ENCODE measurements at places on chromosomes 4 and X.

- DNase-seq: no peak
These were observed 86.4 kb downstream of the BMP15 start for GRCh38 chrX:50996930-50997329.

DNA sequence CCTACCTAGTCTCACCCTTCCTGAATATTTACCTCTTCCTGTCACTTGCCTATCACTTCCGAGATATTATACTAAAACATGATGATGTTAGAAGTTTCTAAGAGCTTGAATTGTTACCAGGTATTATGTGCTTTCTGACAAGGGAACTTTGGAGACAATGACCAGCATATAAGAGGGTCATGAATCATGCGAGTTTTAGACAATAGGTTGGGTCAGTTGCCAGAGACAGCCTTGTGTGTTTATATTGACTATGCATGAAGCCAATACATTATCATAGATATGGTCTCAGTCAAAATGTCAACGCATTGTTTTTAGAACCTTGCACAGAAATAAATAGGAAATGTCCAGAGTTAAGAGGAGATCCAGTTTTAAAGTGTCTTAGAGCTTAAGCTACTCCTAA, 116.8 kb downstream of the KLHL4 start:
- DNase-seq: no peak

- no peak for DNase-seq
These were observed 5.0 kb downstream of the GRPEL1 start for GRCh38 chr4:7062816-7063215.

DNA sequence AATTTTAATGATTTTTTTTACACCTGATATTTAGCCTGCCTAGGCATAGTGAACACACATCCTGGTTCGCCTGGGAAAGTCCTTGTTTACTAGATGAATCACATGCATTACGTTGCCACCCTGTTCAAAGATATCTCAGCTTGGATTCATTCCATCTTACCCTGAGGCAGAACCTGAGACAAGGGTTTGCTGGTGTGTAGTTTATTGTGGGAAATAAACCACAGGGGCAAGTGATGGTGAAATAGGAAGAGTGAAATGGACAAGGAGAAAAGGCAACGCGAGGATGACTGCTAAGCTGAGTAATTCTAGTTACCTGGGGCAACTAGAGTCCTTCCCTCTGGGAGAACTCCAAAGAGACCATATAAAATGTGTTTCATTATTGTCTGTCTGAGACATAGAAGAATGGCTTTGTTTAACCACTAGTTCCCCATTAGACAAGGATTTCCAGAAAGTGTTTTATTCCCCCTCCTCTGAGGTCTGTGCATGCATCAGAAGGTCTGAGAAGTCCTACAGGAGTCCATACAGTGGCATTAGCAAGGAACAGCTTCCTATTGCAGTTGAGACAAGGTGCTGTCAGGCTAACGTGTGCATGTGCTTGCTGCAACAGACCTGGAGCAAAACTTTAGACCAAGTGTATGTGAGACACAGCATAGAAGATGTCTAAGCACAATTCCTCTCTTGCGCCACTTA, 797.3 kb upstream of the FRG1 start:
- DNase-seq: no peak

DNA sequence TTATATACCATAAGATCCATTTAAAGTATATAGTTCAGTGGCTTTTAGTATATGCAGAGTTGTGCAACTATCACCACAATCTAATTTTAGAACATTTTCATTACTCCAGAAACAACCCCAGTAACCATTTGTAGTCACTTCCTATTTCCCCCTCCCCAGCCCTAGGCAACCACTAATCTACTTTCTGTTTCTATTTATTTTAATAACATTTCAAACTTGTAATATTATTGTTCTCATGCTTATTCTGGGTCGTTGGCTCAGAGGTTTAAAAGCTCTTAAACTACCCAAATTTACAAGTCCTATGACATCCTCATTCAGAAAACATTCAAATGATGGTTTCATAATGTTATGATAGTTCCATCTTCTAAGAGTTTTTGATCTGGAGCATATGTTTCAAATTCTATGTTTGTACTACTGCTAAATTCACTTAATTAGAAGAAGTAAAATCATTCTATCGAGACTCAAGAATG, 18.4 kb downstream of the XIAP start:
- peak; percentile 28 for DNase-seq

GRCh38 chr4:8323947-8324555, 54.5 kb downstream of the HTRA3 start:
- no peak for DNase-seq

- no peak for DNase-seq
These were observed 19.7 kb upstream of the GPM6B start for GRCh38 chrX:13836575-13836974.

GRCh38 chr4:79476196-79476595, 68.2 kb upstream of the GK2 start:
- peak; percentile 26 for DNase-seq

DNA sequence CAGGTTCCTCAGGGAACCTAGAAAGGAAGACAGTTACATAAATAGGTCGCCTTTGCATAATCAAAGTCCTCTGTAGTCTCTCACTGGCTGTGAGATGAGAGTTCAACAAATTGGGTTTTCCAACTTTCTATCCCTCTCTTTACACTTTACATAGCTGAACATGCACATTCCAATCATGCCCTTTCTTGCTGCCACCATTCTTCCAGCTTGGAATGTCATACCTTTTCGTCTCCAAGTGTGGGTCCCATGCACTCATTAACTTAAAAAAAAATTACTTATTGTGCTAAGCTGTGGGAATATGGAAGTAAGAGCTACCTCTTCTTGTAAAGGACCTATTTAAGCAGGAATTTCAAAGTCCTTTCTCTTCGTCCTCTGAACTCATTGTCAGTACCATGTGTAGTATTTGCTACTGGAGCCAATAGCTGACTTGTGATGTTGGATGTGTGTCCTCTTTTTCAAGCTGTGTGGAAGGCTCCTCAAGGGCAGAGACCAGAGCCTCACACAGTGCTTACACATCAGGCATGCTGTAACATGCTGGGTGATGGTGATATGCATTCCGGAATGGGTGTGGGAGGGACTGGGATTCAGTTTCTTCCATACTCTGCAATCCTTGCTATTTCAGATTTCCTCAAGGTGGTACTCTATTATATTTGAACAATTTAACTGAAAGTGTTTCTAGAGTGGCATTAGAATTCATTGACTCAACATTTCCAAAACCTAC, 7.1 kb downstream of the ENOPH1 start:
- DNase-seq: no peak

DNA sequence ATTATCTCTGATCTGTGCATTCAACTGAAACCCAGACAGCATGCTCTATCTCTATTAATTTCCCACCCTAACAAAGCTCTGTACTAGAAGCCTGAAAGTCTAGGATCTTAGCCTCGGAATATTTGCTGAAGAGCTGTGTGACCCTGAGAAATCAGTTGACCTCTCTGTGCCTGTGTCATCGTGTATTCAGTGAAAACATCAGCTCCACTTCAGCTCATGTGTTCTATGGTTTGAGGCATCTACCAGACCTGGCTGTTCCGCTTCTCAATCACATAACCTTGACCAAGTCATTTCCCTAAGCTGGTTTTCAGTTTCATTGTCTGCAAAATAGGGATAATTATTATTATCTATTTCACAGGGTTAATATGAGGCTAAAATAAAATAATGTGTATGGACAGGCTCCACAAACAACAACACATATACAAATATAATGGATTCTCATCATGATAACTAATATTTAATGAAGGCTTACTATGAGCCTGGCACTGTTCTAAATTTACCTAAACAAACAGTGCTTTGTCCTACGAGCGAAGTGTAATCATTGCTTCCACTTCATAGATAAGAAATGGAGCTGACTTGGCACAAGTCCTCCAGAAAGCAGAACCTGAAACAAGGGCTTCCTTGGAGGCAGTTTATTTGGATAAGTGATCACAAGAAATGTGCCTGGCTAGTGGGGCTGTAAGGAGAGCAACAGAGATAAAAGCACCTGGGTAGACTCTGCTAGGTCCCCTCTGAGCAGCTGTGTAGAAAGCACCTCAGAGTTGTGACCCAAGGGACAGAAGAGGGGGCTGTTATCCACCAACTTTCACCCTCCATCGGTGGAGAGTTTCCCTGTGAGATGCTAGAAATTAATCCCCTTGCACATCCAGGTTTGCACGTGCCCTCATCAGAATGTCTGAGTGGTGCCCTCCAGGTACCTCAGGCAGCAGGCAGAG, 356.9 kb downstream of the RAB28 start:
- DNase-seq: no peak

DNA sequence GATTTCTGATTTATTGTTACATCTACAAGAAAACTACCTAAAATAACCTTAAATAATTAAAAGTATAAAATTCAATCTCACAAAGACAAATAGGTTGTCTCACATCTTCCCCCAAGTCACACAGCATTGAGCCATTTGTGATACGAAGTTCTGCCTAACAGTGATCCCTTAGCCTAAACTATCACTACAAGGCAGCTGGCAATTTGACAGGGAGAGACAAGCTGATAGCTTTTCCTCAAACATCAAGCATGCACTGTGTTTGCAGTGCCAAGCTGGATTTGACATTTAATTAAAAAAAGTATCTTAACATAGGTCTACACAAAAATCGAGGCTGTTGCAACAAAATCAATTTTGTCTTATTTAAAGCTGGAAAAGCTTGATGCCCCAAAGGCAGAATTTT, 464.7 kb upstream of the TRAM1L1 start:
- no peak for DNase-seq

- no peak for DNase-seq
These were observed 22.1 kb downstream of the SLIT2 start for GRCh38 chr4:20273793-20274192.

DNA sequence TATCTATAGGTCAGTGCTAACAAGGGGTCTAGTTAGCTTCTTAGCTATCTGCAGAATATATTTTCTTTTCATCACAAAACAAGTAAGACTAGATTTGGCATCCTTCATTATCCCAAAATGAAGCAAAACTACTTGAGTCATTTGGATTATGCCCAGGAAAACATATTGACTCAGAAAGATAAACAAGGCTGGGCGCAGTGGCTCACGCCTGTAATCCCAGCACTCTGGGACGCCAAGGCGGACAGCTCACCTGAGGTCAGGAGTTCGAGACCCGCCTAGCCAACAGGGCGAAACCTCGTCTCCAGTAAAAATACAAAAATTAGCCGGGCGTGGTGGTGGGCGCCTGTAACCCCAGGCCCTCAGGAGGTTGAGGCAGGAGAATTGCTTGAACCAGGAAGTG, 18.0 kb upstream of the MND1 start:
- DNase-seq: peak; percentile 30

GRCh38 chrX:78574306-78574705, 84.8 kb downstream of the RTL3 start:
- no peak for DNase-seq

DNA sequence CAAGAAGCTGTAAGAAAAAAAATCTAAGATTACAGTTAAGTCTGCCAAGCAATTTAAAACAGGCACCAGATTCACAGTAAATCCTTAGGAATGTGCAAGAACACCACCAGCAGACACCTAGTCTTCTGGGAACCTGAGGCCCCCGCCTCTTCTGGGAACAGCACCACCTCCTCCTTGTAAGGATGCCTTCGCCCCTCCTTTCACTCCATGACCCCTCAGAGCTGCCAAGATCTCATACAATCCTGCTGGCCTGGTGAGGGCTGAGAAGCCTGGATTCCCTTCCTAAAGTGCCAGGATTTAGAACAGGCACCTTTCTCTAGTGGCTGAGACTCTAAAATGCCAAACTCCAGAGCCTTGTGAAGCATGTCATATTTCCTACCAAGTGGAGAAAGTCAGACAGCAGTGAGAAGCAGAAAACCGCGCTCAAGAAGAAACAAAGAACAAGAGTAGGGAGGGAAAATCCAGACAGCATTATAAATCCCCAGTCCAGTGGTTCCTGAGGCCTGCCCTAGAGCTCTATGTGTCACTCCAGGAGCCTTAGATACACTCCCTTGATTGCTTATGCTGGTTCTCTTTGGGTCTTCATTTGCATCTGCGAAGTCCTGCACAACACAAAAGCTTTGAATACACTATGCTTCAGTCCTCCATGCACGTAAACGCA, 166.4 kb downstream of the TSPAN5 start:
- DNase-seq: no peak

- DNase-seq: no peak
These were observed 1.7 kb downstream of the SEC31A start for GRCh38 chr4:82889287-82889686.

- DNase-seq: peak; percentile 66
These were observed 9.8 kb upstream of the BCOR start for GRCh38 chrX:40107291-40108161.

DNA sequence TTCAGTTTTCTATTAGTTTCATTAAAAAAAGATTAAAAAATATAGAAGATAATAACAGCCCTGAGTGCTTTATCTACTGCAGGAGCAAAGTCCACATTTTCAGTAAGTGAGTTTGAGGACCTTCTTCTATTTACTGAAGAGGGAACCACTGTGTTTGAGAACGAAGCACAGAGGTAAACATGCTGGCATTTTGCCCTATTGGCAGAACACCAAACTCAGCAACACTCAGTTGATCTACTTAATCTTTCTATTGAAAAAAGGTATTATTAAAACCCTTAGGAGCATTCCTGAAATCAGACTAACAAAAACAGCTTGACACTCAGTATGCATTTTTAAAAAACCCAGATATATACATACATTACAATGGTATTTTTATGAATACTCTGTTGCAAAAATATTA, 1496.7 kb downstream of the TECRL start:
- no peak for DNase-seq

GRCh38 chrX:118551426-118551825, 55.8 kb downstream of the DOCK11 start:
- DNase-seq: no peak

DNA sequence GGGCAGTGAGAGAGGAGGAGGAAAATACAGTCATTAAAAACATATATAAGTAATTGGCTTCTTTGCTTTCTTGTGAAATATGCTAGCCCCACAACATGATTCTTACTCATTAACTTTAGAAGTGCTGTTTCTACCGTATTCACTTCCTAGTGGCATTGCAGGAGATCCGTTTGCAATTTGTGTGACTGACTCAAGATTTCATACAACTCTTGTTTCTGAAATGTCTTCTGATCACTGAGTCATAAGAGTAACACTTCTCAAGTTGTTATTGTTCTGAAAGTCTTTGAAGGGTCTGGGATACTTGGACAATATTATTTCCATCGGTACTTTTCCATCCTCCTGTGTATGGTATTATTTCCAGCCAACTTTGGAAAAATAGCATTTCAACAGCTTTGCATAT, 310.8 kb downstream of the PACRGL start:
- DNase-seq: no peak

DNA sequence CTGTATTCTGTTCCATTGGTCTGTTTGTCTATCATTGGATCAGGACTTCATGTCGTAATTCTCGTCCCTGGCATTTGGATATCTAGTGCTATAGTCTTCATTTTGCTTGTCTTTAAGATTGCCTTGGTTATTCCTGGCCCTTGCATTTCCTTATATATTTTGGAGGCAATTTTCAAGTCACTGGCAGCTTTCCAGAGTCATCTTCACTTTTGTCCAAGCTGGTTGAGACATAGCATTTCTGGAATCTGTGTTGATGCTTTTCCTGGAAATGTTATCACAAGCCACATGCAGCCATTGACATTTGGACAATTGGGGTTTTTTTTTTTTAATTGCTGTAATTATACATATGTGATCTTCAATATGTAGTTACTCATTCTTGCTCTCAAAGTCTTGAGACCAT, 45.2 kb upstream of the HGFAC start:
- no peak for DNase-seq

GRCh38 chrX:21940356-21940829, at the start of gene SMS:
SMS (plus strand) TSS chrX:21940709; CDS start chrX:21940825, 116 bp downstream.
- peak; percentile 79 for DNase-seq

- peak; percentile 81 for DNase-seq
These were observed 21.7 kb upstream of the MFAP3L start for GRCh38 chr4:170047771-170048354.

GRCh38 chrX:55450259-55450658, 1.7 kb upstream of the MAGEH1 start:
- peak; percentile 35 for DNase-seq

GRCh38 chr4:56410247-56411062, 23.2 kb upstream of the AASDH start:
- DNase-seq: peak; percentile 93
